ENCODE measurements at places on chromosomes 7 and 10.

DNA sequence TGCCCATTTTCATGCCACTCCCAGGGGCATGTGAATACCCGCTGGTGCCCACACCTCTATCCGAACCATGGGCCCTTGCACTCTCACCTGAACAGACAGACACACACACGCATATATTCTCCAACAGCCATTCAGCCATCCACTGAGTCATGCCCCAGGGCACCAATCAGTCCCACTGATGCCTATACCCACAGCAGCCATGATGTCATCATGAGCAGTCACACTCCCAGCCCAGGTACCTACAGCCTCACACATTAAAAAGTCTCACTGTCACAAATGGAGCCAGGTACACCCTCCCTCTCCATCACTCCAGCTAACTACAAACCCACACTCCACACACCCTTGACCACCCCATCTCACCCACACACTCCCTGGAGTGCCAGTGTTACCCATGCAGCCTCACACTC is 12.2 kb downstream of the VSIR start:
- no peak for DNase-seq
- H3K4me3 ChIP-seq, result no peak overlapping the region
- H3K4me1 ChIP-seq, result peaks cover 31% of the 10 kb centered on the region
- H3K27me3 ChIP-seq, result no peaks in the 10 kb centered on the region

- H3K4me3 ChIP-seq, result no peak overlapping the region
- H3K36me3 ChIP-seq, result no peaks in the 10 kb centered on the region
- no peaks in the 10 kb centered on the region for H3K4me1 ChIP-seq
- no peak for DNase-seq
- H3K27ac ChIP-seq, result no peak overlapping the region
- H3K27me3 ChIP-seq, result peaks cover 100% of the 10 kb centered on the region
Observed at GRCh38 chr7:115914951-115915350, 115.6 kb downstream of the TFEC start.

DNA sequence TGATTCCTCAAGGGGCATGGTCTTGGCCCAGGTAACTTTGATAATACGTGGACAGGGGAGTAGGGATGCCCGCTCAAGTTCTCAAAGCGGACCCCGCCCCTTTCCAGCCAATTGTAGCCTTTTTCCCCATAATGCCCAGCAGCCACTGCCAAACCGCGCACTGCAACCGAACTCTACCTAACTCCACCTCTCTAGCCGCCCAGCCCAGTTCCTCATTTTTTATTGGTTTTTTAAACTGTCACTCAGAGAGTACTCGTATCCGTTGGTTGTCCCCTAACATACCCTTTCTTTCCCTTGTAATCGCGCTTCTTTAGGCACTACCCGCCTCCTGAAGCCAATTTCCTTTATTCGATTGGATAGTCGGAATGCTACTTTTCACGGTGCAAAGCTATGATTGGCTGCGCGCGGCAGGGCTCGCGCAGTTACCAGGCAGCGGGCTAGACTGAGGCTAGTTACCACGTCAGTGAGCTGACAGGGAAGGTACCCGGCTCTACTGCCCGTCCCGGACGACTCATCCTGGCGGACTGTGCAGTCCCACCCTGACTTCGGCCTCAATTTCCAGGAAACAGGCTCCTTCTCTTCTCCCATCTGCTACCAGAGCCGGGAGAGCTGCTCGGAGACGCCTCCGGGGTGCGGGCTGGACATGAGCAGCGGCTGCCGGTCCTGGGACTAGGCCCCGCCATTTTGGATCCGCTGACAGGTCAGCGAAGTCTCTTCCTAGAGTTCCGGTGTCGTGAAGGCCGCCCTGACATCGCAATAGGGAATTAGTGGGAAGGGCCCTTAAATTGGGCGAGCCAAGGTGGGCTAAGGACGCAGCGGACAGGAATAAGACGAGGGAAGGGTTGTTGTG is at the start of gene GBF1:
Gene GBF1 (plus strand): TSS at position 451 of the 850 bp plus-strand sequence. CDS start 13,407 bp downstream, outside the sequence.
- H3K27me3 ChIP-seq, result no peaks in the 10 kb centered on the region
- peaks cover 6% of the 10 kb centered on the region for H3K36me3 ChIP-seq
- DNase-seq, result peak; percentile 100
- H3K27ac ChIP-seq, result peak within 1 kb of the TSS; percentile 97

DNA sequence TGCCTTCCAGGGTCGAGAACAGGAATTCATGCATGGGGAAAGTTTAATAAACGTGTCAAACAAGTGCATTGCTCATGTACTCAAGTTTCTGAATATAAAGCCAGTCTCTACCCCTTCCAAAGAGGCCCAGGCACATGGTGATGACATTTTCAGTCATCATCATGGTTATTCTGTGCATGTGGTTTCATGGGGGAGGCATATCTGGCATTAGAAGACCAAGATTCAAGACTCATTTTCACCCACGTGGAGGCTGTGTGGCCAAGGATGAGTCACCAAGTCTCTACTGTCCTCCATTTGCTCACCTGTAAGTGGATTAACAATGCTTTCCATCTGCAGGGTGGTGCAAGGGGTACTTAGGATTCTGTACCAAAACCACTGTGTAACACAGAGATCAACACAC is 34.0 kb upstream of the CNPY1 start:
- no peak overlapping the region for H3K4me3 ChIP-seq
- peak; percentile 27 for DNase-seq
- H3K27ac ChIP-seq, result no peak overlapping the region
- H3K4me1 ChIP-seq, result peaks cover 14% of the 10 kb centered on the region
- H3K36me3 ChIP-seq, result peaks cover 10% of the 10 kb centered on the region
- H3K27me3 ChIP-seq, result no peaks in the 10 kb centered on the region

DNA sequence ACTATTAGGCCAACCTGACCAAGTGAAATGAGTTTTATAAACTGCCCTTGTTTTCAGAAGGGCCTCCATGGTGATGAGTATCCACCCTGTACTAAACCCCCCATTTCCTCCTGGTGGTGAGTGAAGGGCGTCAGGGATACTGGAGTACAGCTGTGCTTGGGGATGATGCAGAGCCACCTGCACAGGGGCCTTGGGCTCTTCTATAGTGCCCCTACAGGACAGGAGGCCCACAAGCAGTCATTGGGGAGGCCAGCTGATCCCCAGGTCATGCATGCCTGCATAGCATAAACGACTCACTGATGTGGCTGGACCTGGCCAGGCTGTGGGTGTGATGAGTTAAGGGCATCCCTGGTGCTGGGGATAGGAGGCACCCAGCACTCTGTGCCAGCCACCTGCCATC is 114.1 kb upstream of the CELF2 start:
- H3K36me3 ChIP-seq, result no peaks in the 10 kb centered on the region
- H3K27ac ChIP-seq, result no peak overlapping the region
- H3K4me3 ChIP-seq, result no peak overlapping the region

DNA sequence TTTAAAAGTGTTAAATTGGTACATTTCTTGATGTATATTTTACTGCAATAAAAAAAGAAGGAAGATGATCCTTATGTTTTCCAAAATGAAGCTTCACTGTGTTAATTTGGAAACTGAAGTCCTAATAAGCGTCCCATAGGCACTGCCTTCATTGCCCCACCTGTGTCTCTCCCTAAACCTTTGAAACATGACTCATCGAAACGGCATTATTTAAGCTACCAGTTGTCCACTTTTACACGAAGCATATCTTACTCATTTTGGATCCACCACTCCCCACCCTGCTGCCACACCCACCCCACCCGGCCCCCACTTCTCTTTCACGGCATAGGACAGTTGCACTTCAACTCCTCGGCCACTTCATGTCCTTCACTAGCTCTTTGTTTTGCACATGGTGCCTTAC is 85.5 kb downstream of the KIAA1549 start:
- H3K36me3 ChIP-seq, result peaks cover 10% of the 10 kb centered on the region
- no peaks in the 10 kb centered on the region for H3K27me3 ChIP-seq
- no peak overlapping the region for H3K27ac ChIP-seq
- H3K4me3 ChIP-seq, result no peak overlapping the region

DNA sequence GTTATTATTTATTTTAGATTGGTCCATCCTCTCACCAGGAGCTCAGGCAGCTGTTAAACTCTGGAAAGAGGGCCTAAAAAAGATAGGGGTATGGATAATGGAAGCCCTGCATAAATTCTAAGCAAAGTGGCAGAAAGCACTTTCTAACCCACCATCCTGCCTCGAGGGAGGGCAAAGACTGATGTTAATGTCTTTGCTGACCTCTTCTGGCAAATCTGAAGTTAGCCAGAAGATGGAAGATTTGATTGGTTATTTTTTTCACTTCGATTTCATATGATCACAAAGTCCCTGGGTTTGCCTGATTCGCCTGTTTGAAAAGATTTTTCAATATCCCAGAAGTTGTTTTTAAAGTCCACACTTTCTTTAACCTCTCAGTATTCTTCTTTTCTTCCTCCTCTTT is 24.8 kb downstream of the OR9A2 start:
- no peaks in the 10 kb centered on the region for H3K4me1 ChIP-seq
- H3K4me3 ChIP-seq, result no peak overlapping the region
- DNase-seq, result peak; percentile 38
- no peaks in the 10 kb centered on the region for H3K36me3 ChIP-seq

DNA sequence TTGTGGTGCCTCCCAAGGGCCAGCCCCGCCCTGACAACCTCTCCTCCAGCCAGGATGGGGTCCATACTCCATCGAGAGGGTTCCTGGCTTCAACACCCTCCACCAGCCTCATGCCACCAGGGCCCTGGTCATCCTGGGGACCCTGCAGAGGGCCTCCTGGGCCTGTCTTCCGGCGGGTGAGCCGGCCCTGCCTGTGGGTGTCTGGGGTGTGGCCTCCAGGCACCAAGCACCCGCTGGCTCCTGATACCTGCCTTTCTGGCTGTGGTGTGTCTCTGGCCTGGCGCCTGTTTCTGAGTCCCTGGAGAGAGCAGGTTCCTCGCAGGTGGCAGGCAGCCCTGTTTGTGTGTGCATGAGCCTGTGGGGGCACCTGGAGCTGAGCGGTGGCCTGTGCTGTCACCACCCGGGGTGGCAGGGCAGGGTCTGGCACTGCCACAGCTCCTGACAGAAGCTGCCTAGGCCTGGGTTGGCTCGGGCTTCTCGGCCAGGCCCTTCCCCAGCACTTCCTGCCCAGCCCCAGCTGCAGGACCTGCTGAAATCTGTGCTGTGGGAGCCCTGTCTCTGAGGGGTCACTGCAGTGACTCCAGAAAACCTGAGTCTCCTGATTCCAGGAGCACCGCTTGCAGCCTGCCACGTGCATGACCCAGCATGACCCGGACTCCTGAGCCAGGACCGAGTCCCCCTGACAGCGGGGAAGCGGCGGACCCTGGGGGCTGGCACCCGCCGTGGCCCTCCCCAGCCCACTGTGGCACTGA is 18.4 kb downstream of the ADAM8 start:
- peaks cover 6% of the 10 kb centered on the region for H3K36me3 ChIP-seq
- peaks cover 33% of the 10 kb centered on the region for H3K4me1 ChIP-seq
- peak overlapping the region; percentile 4 for H3K27ac ChIP-seq
- H3K27me3 ChIP-seq, result no peaks in the 10 kb centered on the region
- peak overlapping the region; percentile 44 for H3K4me3 ChIP-seq
- DNase-seq, result peak; percentile 78

GRCh38 chr7:29272057-29272456 is 77.5 kb downstream of the CHN2 start:
- DNase-seq, result no peak
- no peak overlapping the region for H3K27ac ChIP-seq
- no peak overlapping the region for H3K4me3 ChIP-seq
- H3K36me3 ChIP-seq, result no peaks in the 10 kb centered on the region
- H3K4me1 ChIP-seq, result peaks cover 13% of the 10 kb centered on the region

- H3K4me1 ChIP-seq, result peaks cover 16% of the 10 kb centered on the region
- no peaks in the 10 kb centered on the region for H3K36me3 ChIP-seq
- H3K4me3 ChIP-seq, result no peak overlapping the region
- DNase-seq, result no peak
- H3K27ac ChIP-seq, result no peak overlapping the region
Observed at GRCh38 chr10:84078771-84079170, 60.5 kb upstream of the GHITM start.

DNA sequence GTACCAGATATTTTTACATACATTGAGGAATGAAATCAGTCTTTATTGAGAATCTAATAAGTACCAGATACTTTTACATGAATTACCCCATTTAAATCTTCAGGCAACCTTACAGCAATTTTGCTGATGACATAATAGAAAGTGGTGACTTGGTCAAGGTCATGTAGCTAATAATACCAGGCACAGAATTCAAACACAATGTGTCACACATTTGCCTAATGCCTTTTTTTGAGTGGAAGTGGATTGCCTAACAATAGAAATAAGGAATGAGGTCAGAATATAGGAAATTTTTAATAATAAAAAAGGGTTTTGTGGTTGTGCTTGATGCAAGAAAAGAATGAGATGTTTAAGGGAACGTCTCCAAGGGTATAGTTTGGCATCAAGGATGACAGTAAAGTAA is 466.6 kb upstream of the IGFBP3 start:
- H3K4me3 ChIP-seq, result no peak overlapping the region
- H3K27me3 ChIP-seq, result no peaks in the 10 kb centered on the region
- no peaks in the 10 kb centered on the region for H3K36me3 ChIP-seq
- H3K27ac ChIP-seq, result no peak overlapping the region
- peaks cover 26% of the 10 kb centered on the region for H3K4me1 ChIP-seq

- peaks cover 31% of the 10 kb centered on the region for H3K4me1 ChIP-seq
- no peak overlapping the region for H3K4me3 ChIP-seq
- peak; percentile 95 for DNase-seq
- H3K27me3 ChIP-seq, result no peaks in the 10 kb centered on the region
- peak overlapping the region; percentile 69 for H3K27ac ChIP-seq
Observed at GRCh38 chr7:44735403-44736165, 13.1 kb upstream of the ZMIZ2 start.

- H3K27me3 ChIP-seq, result no peaks in the 10 kb centered on the region
- H3K4me1 ChIP-seq, result peaks cover 38% of the 10 kb centered on the region
- peak overlapping the region; percentile 81 for H3K27ac ChIP-seq
- no peaks in the 10 kb centered on the region for H3K36me3 ChIP-seq
- no peak for DNase-seq
- no peak overlapping the region for H3K4me3 ChIP-seq
Observed at GRCh38 chr10:3756360-3756740, 28.7 kb downstream of the KLF6 start.

GRCh38 chr7:82247814-82248433 is 195.7 kb downstream of the CACNA2D1 start:
- DNase-seq, result peak; percentile 30
- peaks cover 76% of the 10 kb centered on the region for H3K27me3 ChIP-seq
- no peaks in the 10 kb centered on the region for H3K36me3 ChIP-seq

DNA sequence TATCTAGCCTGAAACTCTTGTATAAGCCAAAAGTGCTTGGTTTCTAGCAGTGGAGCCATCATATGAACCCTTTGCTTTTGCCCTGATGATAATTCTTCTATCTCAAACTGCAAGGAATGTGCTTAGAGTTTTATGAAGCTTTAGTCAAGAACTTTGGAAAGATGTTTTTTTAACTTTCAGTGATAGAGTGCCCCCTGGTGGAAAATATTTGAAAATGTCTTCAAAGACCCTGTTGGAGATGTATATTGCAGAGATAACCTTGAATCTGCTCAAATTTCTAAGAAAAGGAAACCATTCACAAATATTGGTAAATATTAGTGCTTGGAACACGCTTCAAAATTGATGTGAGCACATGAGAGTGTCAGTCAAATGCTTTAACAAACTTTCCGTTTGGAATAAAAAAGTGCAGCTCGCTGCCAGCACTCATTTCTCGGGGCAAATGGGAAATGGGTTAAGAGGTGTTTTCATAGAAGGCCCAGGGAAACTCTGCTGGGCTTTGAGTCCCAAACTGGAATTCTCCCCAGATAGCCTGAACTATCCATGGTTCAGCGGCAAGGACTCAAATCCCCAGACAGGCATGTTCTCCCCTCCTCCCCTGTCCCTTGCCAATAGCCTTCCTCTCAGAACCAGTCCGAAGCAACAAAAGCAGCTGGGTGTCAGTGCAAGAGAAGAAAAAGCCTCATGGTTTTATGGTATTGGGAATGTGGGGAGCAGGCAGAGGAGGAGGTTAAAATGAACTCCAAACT is 129.3 kb downstream of the MYOF start:
- H3K4me1 ChIP-seq, result no peaks in the 10 kb centered on the region
- no peaks in the 10 kb centered on the region for H3K27me3 ChIP-seq
- peaks cover 93% of the 10 kb centered on the region for H3K36me3 ChIP-seq
- peak; percentile 46 for DNase-seq
- no peak overlapping the region for H3K27ac ChIP-seq
